ENCODE measurements at places on chromosomes 12 and 14.

DNA sequence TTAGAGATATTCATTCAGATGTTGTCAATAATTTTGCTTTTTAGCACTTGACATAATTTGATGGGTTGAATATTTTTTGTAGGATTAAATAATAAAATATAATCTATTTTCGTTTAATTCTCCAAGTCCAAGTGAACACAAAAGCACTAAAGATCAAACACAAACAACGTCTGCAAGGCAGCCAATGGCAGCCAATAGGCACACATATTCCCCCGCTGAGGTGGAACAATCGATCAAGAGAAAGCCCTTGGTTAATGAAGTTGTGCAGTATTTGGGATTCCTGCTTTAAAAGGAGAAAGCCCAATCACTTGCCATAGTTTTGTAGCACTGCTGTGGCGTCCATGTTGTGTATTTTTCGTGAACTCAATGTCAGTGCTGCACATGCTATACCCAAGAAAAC is 1.5 kb downstream of the DHRS7 start:
- no peak for DNase-seq

DNA sequence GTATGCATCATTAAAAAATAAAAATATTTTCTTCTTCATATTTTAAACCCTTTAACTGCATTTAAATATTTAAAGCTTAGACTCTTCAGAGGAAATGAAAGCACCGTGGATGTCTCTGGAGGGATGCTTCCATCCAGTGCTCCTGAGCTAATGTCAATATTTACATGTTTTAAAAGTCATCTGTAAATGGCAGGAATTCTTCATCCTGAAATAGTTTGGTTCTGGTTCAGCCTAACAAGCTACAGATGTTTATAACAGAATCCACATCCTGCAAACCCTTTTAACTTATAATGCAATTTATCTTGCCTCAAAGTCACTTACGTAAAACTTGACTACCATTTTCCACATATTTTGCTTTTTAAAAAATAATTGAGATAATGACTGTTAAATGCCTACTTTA is 1207.3 kb downstream of the SLC16A7 start:
- DNase-seq = no peak

- DNase-seq = no peak
These were observed 3.7 kb upstream of the LTBP2 start for GRCh38 chr14:74615735-74616134.

GRCh38 chr14:60670989-60671388 is 21.7 kb upstream of the SIX1 start:
- no peak for DNase-seq

DNA sequence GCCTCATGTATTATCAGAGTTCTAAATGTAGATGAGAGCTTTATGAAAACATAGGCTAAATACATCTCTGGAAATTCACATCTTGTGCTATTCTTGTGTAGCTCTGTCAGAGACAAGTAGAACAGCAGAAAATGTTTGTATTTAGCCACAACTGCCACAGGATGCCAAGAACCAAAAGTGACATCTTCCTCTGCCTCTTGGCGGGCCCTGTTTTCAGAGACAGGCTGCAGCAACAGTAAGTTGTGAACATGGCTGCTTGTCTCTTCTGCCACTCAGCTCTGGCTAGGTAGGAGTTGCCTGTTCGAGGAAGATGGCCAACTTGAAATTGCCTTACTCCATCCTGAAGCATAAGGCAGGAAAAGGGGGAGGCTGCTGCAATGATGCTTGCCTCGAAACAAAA is 30.4 kb downstream of the SETD3 start:
- DNase-seq = no peak
